ENCODE measurements at places on chromosomes 2 and 18.

DNA sequence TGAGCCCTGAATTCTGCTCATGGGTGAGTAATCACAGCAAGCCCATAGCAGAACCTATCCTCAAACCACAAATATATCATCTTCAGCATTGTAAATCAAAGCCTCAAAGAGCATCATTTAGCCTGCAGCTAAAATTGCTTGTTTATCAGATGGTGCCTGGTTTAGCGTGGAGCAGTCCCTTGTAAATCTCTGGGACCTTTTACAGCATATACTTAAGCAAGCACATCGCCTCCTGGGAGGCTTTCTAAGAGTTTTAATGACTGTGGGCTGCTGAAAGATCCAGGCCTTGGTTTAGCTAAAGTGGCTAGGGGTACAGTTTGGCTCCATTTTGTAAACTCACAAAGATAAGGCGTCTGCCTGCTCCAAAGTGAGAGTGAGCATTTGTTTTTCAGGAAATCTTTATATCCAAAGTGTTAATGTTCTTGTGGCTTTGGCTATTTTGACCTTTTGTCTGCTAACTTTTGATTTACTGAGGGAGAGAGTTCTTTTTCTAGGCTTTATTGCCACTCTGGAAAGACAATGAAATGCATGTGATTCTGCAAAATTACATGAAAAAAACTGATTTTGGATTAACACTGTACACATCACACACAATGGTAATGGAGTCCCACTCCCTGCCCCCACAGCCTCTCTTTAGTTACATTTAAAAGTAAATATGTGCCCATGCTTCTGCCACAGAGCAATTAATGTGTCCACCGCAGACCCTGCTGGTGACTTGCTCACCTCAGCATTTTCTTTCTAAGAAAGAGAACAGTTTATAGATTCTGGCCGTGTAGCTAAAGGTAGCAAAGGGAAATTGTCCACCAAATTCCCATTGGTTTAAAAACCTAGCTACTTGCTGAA, 194.8 kb downstream of the LNPK start:
- DNase-seq, result no peak

DNA sequence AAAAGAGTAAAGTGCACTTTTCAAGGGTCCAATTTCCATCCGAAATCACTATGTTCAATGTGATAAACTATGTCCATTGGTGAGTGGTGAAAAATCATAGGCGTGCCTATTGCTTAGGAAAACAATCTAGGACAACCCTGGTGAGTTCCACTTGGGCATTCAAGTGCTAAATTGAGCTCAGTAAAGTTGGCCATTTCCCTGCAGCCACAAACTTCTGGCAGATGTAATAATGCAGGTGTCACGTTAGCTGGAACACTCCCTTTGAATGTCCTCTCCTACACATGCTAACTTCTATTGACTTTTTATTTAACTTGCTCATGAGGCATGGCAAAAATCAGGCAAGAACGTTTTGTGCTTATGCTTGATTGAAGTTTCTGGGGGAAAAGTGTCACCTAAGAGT, 67.1 kb downstream of the CPS1 start:
- DNase-seq, result no peak

GRCh38 chr2:67997528-67997900, 65.3 kb downstream of the C1D start:
- no peak for DNase-seq

DNA sequence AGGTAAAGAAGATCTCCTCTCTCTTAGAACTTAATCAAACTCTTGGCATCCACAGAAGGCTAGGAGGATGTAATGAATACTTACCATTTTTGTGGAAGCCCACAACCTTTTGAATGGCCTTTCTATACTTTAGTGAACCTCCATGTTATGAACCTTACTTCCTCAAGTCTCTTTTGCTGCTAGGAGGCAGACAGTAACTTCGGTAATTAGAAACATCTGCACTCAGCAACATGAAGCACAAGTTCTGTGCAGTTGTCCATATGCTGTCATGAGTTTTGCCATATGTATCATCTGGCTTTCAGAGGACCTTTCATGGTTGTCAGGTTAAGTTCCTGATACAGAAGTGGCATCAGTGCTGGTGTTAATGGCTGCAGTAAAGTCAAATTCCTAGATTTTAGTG, 50.4 kb downstream of the PDK1 start:
- no peak for DNase-seq

GRCh38 chr2:227597036-227597435, 1.7 kb upstream of the SCYGR2 start:
- DNase-seq, result no peak

GRCh38 chr2:99940963-99941362, 201.4 kb downstream of the AFF3 start:
- DNase-seq, result no peak

DNA sequence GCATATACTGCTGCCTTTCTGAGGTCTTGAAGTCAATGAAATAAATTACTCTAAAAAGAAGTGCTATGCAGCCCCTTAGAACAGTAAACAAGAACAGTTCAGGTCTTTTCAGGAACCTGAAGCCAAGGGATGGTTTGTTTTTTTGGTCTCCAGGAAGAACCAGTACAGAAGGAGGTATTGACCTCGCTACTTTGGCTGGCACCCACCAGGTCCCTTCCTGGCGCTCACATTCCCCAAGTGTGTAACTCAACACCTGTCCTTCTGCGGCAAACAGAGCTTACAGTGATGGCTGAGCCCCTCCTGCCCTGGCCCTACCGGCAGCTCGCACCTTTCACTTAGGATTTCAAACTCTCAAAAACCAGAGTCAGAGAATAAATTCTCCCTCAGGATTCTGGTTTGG, 51.9 kb downstream of the SETBP1 start:
- DNase-seq, result no peak

- no peak for DNase-seq
Observed at GRCh38 chr2:46067501-46068305, 229.5 kb upstream of the EPAS1 start.

DNA sequence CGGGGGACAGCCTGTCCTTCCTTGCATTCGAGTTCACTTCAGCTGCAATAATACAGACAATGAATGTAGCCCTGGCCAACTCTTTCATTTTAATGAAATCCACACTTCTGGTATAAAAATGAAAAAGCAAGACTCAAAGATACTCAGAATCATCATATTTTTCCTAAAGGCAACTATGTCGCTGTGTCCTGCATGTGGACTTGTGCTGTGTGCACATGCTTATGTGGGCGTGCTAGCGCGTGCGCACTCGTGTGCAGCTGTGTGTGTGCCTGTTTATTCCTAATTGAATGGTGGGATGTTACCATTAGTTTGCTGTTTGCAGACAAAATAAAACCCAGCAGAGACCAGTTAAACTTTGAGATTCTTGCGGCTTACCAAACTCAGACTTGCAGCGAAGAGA, 49.6 kb downstream of the SMIM21 start:
- no peak for DNase-seq

- no peak for DNase-seq
Observed at GRCh38 chr2:173104156-173104555, 28.5 kb downstream of the MAP3K20 start.

GRCh38 chr2:83103613-83104012, 1355.5 kb downstream of the SUCLG1 start:
- no peak for DNase-seq

- no peak for DNase-seq
Observed at GRCh38 chr2:65355186-65355831, 77.1 kb downstream of the SPRED2 start.

DNA sequence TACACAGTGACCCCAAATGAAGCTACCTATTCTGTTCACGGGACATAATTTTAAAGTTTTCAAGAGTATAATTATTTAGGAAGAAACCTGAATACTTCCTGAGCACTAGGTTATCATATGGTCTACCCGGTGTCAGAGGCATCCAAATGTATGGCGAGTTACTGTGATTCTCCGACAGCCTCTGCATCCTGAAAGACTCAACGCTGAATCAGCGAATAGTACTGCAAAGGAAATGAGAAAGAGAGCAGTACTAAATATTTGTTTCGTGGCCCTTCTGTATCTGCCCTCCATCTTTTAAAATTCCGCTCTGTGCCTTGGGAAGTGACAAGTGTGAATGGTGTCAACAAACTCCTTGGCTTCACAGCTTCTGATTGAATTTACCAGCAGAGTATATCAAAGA, 358.0 kb upstream of the ZEB2 start:
- DNase-seq, result no peak

DNA sequence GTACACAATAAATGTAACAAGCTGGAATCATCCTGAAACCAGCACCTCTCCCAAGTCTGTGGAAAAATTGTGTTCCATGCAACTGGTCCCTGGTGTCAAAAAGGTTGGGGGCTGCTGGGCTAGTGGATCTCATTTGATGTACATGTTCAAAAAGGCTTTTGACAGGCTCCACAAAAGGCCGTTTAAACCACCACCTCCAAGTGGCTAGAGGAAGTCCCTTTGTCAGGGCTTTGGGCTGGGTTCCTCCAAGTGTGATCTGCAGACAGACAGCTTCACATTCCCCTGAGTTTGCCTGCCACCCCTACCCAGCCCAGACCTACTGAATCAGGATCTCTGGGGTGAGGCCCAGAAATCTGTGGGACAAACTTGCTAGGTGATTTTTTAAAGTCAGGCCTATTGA, 84.7 kb downstream of the TGFA start:
- DNase-seq, result no peak

DNA sequence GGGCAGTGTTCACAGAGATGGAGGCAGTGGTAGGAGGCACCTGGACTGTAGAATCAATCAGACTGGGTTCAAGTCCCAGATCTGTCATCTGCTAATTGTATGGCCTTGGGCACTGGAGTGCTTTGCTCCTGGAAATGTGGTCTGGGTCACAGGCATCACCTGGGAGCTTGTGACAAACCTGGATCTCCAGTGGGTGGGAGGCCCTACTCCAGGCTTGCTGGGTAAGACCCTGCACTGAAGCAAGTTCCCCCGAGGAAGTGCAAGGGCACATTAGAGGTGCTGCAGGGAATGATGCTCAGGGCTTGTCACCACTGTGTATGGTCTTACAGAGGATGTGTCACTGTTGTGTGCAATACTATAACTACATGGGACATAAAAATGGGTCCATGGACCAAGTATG, 220.5 kb upstream of the ID2 start:
- no peak for DNase-seq

GRCh38 chr18:50465211-50466153, 90.6 kb downstream of the SKA1 start:
- no peak for DNase-seq

- DNase-seq, result no peak
Observed at GRCh38 chr2:176117823-176118371, 1.3 kb downstream of the HOXD10 start.

DNA sequence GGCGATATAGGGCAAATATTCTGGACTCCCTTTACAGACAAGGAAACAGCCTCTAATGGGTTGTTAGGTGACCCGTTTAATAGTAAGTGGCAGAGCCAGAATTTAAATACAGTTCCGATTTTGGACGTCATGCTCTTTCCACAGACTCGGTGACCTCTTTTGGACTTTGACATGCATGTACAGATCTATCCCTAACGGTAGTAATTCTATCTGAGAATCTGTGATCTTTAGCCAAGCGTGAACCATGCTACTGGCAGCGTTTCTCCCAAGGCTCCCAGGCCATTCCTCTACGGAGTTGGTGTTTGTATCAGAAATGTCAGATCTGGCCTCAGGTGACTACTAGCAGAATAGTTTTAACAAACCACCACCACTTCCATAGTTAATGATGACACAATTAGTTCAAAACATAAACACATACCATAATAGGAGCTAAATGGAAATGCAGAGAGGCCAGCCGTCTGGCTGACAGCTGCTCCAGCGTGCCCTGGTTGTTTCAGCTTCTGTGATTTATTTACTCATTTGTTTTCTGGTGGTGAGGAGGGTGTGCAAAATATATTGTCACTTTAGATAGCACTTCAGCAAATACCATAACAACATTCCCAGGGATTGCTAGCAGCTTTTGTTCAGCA, 304.6 kb upstream of the LYPD1 start:
- DNase-seq, result no peak

All from iPS DF 6.9 (cell line).